ENCODE measurements at places on chromosomes 2 and 18.

GRCh38 chr2:193476171-193476800 lies 1281.6 kb upstream of the TMEFF2 start:
- DNase-seq, result no peak

DNA sequence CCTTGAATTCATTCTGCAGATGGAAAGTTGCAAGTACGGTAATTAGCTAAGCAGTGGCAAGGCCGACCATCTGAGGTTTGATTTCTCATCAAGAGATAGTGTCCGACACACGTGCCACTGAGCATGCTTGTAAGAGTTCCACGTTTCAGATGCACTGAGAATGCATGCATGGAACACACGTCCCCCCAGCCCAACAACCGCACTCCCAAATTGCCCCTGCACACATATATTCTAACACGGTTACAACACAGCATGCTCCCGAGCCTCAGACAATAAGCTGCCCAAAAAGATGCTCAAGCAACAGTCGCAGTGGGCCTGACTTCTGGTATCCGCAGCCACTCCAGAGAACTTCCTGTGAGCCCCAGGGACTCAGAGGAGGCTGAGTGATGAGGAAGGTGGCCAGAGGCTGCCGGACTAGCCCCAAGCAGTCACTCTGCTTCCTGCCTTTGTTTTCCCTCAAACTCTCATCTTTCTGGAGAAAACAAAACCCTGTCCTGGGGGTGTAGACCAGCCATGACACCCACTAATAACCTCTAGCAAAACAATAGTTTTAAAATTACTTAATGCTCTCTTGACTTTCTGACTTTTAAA lies 204.0 kb downstream of the TGIF1 start:
- no peak for DNase-seq

- DNase-seq, result no peak
Observed at GRCh38 chr2:239855863-239856587, 169.1 kb downstream of the NDUFA10 start.

- peak; percentile 76 for DNase-seq
Observed at GRCh38 chr2:218398437-218399390, 954 bp upstream of the CTDSP1 start.

DNA sequence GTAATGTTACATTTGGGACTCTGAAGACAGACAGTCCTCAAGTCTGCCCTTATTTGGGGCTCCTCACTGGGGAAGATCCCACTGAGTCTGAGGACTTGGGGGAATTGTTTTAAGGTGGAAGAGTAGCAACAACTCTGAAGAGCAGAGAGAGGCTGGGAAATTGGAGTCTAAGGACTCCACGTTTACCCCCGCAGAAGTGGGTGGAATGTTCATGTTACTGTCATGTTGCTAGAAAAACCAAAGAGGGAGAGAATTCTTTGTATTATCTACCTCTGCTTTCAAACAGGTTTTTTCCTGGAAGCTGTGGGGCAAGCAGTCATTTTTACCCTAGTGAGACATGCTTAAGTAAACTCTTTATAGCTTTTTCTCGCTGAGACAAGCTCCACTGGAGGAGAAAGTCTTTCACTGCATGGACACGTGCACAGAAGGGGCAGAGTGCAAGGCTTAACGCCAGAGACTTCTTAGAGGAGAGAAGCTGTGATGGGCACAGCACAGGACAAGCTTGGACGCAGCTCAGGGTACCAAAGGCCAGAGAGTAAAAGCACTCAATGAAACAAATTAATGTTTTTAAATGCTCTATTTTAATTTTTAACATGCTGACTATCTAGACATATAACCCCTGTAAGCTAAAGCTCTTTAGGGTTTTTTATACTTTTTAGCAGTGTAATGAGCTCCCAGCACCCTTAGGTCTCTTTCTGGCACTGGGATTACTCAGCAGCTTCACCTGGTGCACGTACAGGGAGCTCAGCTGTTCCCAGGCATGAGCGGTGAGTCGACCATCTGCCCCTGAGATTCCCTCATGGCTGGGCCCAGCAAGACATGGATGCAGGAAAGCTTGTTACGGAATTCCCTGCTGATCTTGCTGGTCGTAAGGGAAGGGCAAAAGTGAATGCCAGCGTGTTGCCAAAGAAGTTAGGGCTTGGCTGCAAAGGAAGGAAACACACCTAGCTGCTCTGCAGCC lies 54.5 kb upstream of the BIN1 start:
- no peak for DNase-seq

DNA sequence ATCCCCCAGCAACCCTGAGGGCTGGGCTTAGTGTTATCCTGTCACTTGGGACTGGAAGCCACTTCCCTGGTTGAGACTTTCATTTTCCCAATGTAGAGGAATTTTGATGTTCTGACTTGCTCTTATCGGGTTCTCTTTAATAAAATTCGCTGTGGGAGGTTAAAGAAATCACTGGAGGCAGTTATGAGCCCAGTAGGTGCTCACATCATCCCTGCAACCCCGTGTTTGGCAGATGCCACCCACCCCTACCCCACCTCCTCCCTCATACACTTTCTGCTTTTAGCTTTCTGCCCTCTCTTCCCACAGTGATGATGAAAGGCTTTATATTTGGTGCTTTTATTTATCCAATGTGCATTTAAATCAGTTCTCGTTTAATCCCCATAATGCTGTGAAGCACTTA lies 106.6 kb downstream of the MAPK4 start:
- no peak for DNase-seq

- no peak for DNase-seq
Observed at GRCh38 chr2:64998658-64999061, 9.5 kb downstream of the SLC1A4 start.

DNA sequence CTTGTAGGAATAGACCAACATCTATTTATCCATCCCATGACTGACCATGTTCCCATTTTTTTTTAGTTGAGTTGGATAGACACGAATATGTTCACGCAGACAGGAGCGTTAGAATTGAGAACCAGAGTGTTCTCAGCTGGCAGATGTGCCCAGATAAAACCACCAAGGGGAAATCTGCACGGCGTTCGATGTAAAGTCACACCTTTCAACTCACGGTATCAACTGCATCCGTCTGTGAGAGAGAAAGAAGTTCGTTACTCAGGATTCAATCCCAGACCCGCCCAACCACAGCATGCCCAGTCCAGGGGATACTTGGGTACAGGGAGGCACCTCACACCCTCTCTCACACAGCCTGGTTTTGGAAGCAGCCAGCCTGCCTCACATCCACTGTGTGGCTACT lies 26.1 kb downstream of the MAL start:
- DNase-seq, result no peak

DNA sequence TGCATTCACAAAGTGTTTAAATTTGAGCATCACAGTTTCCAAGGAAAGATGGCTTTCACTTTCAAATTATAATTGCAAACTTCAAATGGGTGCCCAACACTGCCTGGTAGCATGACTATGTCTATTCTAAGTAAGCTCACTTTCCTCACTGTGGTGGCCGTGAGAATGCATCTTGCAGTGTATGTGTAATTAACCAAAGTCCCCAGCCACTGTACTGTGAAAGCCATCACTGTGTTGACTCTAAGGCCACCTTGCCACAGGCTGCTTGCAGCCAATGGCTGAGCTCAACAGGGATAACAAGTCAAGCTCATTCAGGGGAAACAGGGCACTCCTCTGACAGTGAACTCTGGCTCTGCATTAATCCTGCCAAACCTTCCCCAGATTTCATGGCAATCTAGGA lies 43.3 kb upstream of the LGALSL start:
- no peak for DNase-seq

DNA sequence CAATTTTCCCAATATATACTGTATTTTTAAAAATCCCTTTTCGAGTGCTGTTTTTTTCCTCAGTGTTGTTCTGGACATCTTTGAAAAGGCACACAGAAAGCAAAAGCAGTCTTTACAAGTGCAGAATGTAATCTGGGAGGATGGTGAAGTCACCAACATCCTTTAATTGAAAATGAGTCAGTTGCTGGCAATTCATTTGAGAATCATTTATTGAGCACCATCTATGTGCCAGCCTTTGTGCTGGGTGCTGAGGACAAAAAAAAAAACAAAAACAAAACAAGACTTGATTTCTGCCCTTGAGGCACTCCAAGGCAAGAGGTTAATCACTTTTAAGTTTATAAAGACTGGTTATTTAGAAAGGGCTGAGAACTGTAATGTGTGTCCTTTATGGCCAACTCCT lies 46.7 kb upstream of the ACVR1 start:
- DNase-seq, result no peak

DNA sequence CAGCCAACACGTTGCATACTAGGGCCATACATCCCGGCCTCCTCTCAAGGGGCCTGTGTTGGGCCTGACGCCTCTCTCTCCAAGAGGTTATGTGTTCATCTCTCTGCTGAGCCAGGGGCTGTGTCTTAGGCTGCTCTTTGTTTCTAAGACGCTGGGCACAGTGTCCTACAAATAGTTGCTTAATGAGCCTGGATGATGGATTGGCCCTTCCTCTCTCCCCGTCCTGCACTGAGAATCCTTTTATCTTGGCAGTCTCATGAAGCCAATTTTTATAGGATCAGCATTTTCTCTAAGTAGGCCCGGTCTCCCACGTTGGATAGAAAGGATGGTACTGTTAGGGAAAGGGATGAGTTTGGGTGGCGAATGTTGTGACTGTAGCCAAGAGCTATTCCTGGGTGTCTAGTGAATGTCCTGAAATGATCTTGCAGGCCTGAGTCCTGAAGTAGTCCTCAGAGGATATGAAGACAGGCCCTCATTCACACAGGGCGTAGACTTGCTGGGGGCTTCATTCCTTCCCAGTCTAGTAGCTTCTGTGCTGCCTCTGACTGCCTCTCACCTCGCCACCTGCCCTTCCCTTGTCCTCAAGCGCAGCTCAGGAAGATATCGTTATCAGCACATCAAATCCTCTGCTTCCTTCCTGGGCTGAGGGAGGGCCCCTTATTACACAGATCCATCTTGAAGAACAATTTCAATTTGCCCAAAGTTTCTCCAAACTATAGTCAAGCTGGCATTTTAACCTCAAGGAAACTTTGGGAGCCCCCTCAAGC lies 8.8 kb downstream of the LBH start:
- DNase-seq, result no peak

DNA sequence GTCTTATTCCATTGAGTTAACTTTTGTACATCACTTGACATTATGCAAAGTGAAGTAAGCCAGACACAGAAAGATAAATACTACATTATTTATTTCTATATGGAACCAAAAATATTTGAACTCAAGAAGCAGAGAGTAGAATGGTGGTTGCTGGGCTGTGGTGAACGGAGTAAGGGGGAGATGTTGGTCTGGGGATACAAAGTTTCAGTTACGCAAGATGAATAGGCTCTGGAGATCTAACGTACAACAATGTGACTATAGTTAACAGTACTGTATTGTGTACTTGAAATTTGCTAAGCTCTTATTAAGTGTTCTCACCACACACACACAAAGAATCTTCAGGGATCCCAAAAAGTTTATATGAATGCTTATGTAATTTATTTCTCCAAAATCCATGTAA lies 124.8 kb upstream of the VWC2L start:
- DNase-seq, result no peak

All from CD4-positive, alpha-beta T cell treated with Interleukin-17A for 4 hours (primary cell).